ENCODE measurements at places on chromosomes 16 and 17.

- DNase-seq: no peak
Observed at GRCh38 chr17:73465953-73466230, 154.1 kb upstream of the CDC42EP4 start.

DNA sequence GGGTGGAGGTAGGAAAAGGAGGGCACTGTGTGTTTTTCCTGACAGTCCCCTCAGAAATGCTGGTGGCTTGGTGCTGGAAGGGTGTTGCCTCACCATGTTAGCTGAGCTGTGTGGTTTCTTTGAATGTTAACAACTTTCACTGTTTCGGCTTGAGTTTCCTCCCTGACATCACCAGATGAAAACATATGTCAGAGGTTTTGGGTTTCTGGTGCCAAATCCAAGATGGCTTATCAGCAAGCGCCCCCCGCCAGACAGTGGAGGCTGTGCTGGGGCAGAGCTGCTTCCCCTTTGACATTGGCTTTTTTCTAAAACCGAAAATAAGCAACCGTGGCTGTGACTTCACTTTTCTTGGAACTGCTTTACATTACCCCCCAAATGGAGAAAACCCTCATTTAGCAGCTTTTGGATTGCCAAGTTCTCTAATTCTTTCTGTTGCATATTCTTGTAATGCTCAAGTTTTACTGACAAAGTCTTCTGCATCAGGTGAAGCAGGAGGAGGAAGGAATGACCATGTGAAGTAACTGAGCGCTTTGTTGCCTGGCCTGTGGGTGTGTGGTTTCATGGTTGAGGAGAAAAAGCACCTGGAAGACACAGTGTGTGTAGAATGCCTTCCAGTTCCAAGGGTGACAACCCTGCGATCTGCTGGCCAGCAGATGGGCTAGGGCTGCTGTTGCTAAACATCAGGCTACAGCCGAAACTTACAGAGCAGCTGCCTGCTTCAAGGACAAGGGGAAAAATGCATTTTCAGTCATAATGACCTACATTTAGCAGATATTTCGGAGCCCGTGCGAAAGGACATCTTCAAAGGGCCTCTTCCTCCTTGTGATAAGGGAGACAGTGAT lies 9.7 kb downstream of the RMI2 start:
- DNase-seq: no peak

- DNase-seq: no peak
Observed at GRCh38 chr17:48504953-48505352, 25.9 kb downstream of the HOXB1 start.

- DNase-seq: no peak
Observed at GRCh38 chr16:2959206-2959605, 4.9 kb upstream of the KREMEN2 start.

DNA sequence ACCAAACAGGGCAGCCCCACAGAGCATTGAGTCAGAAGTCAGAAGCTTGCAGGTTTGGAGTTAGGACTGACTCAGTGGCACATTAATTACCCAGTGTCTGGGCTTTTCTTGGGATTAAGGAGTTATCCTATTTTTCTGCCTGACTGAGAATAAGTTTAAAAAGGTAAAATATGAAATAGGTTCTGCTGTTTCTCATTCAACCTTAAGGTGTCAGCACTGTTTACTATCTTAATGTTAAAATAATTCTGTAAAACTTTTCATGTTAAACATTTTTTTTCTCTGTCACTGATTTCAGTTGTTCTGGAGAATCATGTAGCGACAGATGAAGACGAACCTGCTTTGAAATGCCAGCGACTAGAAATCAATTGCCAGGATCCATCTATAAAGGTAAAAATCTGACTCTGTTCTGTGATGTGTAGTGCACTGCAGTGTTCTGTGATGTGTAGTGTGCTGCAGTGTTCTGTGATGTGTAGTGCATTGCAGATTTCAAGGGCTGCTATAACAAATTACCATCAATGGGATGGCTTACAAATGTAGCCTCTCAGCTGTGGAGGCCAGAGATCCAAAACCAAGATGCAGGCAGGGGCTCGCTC lies 128.0 kb downstream of the LAT start:
- DNase-seq: no peak

DNA sequence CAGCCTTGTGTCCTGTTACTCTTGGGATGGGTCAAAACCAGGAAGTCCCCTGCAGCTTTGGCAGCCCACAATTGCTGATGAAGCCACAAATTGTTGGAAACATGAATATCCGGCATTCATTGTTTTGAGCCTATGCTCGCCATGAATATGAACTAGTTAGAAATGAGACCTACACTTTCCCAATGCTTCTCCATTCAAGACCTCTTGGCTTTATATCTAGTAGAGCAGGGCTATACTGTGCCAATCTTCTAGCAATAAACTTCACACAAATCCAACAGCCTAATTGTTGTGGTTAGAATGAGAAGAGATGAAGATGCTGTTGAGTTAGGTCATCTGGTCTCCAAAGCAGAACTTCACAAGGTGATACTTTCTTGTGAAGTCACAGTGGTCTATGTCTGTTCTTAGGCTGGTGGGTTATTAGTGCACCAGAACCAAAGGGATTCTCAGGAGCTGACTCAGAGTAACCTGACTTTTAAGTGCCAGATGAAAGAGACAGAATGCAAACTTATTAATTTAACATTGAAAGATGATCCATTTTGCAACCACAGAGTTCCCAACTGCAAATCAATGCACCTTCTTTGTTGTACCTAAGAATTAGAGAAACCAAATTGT lies 13.7 kb upstream of the KRT23 start:
- no peak for DNase-seq

DNA sequence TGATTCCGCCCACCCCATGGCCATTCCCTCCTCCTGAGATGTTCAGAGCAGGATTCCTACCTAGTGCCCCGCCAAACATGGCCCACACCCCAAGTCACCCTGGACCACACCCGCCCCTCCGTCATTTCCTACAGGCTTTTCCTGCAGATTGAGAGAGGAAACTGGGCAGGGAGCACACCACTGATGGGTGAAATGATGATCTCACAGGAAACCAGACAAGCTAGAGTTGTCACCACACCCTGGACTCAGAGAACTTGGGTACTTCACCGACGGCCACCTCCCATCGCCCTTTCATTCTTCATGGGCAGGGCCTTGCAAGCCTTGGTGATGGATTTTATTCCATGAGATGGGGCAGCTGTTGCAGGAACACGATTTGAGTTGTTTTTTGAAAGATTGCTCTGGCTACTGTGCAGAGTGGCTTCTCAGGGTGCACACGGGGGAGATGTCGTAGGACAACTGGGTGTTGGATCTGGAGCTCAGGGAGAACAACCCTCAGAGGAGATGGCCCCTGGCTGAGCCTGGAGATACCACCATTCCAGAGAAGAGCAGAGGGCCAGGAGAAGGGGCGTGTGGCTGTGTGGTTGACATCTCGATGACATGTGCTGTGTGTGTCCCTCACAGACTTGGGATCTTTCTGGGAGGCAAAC lies 7.4 kb upstream of the B9D1 start:
- no peak for DNase-seq

GRCh38 chr17:28041844-28042656 lies 427 bp upstream of the NLK start:
- no peak for DNase-seq

- no peak for DNase-seq
Observed at GRCh38 chr17:74529243-74529642, 2.0 kb downstream of the CD300LB start.

DNA sequence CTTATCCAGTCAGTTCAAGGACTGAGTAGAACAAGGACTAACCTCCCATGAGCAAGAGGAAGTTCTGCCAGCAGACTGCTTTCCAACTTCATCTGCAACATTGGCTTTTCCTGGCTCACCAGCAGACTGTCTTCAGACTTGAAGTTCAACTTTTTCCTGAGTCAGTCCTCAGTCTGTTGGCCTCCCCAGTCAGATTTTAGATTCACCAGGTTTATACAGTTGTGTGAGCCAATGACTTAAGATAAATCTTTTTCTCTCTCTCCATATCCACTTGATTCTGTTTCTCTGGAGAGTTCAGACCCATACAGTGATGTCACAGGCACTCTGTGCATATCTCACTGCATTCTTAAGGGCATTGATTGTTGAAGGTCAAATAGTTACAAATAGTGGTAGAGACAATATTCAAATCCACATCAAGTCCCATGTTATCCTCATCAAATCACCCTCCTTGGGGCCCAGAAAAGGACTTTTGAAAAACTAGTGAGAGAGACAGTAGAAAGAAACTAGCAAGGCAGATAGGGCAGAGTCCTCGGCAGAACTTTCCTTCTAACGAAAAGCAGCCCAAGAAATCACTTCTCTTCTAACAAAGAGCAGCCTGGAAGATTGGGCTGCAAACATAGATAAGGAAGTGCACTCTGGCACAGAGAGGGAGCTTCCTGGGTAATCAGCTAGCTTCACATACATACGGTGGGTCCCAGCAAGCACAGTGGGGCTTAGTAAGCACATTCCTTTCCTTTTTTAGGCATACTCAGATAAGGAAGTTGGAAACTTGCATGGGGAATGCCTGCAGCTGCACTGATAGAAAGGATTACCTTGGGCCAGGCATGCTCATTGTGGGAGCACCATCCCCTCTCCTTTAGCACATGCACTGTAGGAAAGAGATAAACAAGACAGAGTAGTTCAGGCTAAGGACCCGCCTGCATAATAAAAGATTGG lies 132.3 kb upstream of the FAM20A start:
- no peak for DNase-seq

GRCh38 chr16:30186782-30187555 lies 3.6 kb downstream of the CORO1A start:
- DNase-seq: no peak

GRCh38 chr17:39634384-39634871 lies 2.5 kb upstream of the STARD3 start:
- peak; percentile 44 for DNase-seq

DNA sequence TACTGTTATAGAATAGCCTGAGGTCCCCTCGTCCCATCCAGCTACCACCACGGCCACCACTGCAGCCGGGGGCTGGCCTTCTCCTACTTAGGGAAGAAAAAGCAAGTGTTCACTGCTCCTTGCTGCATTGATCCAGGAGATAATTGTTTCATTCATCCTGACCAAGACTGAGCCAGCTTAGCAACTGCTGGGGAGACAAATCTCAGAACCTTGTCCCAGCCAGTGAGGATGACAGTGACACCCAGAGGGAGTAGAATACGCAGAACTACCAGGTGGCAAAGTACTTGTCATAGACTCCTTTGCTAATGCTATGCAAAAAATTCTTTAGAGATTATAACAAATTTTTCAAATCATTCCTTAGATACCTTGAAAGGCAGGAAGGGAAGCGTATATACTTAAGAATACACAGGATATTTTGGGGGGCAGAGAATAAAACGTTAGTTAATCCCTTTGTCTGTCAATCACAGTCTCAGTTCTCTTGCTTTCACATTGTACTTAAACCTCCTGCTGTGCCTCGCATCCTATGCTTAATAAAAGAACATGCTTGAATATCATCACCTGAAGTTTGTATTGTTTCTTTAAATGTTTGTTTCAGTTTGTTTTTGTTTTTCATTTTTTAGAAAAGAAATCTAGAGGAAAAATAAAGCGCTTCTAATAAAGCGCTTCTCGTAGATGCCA lies 388.3 kb downstream of the MAF start:
- no peak for DNase-seq

DNA sequence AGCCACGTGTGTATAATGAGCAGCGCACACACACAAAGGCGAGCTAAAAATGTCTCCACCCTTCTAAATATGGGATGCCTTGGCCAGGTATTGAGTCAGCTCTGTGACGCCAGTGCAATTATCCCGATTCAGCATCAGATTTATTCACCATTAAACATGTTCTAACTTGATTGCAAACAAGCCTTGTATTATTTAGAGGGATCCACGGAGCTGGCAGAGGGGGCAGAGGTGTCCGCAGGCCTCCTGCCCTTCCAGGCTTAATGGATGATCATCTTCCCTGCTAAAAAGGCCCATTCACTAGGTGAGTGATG lies 591.7 kb downstream of the MAF start:
- DNase-seq: peak; percentile 92

GRCh38 chr16:82093666-82094300 lies 58.7 kb downstream of the HSD17B2 start:
- no peak for DNase-seq

GRCh38 chr17:12070561-12070960 lies 49.9 kb downstream of the MAP2K4 start:
- no peak for DNase-seq

DNA sequence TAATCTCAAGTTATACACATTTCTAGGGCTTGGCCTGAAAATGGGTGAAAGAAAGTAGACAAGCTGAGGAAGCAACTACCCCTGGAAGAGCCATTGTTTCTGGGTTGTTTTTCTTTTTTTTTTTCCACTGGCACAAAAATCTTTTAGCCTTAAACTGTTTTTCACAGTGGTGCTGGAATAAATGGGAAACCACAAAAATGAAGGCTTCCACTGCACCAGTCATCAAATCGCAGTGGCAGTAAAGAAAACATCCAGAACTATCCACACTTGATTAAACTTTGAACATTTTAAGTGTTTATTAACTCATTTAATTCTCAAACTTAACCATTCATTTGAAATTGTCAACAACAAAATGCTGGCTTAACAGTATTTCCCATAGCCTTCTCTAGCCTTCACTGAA lies 14.3 kb downstream of the CMTM4 start:
- no peak for DNase-seq

DNA sequence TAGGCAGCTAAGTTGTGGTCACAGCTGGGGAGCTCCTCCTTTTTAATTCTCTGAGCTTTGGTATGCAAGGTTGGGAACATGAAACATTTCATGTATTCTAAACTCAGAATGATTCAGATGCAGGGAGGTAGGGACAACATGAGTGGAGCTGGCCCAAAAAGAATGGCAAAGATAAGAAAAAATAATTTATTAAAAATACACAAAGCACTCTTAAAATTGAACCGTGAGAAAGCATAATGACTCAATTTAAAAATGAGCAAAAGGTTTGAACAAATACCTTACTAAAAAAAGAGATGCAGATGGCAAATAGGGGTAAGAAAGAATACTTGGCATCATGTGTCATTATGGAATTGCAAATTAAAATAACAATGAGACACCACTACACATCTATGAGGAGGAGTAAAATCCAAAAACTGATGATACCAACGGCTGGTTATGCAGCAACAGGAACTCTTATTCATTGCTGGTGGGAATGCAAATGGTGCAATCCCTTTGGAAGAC lies 175.6 kb upstream of the IRX3 start:
- DNase-seq: no peak

DNA sequence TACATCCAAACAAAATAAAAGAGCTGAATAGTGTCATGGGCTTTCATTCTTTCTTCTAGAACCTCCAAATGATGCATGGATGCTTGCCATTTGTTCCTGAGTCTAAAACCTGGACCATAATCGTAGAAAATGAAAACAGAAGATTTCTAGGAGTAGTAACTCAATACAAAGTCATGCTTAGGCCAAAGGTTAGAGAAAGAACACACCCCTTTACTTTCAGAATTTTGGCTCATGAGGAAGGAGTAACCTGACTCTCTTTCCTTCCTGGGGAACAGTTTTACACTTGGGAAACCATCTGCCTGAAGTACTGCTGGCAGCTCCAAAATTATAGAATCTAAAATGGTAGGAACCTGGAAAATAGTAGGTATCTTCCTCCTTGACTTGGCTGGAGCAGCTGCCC lies 137.2 kb downstream of the SNX11 start:
- no peak for DNase-seq

GRCh38 chr17:58560511-58560910 lies 46.1 kb upstream of the MTMR4 start:
- DNase-seq: no peak

- DNase-seq: no peak
Observed at GRCh38 chr16:31505483-31505882, 2.7 kb downstream of the RUSF1 start.
